Tibial nerve (tissue), 4 donors: ENCODE measurements at places on chromosomes 6 and 20. TPM values are rescaled to one million over a fixed set of nuclear protein-coding genes. Genes with fewer than 3 reads are reported as not detected.

DNA sequence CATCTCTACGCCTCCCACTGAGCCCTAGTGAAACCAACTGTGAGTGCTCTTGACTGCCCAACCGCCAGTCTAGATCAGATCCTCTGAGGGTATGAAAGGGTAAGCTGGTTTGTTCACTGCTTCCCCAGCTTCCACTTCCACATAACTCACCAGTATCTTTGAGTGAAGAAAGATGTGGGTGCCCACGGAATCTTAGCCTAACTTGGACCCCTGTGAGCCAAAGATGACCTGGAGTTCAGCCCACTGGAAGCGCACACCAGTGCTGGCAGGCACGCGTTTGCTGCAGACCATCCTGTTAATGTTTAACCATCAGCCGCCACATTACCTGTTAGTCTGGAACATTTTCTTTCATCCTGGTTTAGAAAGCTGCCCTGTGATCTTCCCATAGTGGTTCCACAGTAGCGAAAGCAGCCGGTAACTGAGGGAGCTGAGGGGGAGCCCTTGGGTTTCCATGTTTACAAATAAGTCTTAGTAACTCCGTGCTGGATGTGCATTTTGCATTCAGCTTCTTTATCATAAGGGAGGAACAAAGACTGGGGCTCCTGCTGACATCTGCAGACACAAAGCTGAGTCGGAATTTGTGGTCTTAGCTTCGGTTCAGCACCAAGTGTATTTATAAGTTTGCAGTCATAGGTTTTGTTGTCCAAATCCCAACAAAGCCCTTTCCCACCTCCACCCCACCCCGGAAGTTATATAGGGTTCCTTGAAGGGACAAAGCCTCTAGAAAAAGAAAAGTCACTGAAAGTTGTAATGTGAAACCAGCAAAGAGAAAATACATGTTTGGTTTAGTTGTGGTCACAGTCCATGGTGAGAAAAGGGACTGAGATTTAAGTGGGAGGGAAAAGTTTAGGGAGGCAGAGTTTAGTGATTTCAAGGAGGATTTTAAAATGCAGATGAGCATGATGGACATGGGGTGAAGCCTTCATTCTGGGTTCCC, 71.0 kb downstream of the SSR1 start:
- DNase-seq: no peak

DNA sequence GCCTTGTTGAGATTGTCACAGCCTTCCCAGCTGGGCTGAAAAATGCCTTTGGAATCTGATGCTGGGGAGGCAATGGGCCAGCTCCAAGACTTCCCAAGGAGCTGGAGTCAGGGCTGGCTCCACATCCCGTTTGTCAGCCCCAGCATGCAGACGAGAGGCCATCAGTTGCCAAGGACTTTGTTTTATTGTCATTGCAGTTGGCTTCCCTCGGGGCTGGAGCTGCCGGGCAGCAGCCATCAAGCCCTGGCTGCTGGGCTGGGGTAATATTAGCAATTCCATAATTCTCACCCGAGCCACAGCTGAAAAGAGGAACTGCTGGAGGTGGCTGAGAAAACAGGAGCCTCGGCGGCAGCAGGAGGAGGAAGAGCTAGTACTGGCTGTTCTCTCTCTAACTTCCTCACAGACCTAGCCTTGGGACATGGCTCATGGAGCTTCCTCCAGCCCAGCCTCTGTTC, 182.5 kb downstream of the CDC5L start:
- no peak for DNase-seq

- DNase-seq: peak; percentile 98
Observed at GRCh38 chr6:139134817-139135577, at the start of gene HECA. Gene HECA, plus strand, starts transcription at chr6:139135080. Its CDS starts 317 bp downstream, at chr6:139135397.

- DNase-seq: no peak
Observed at GRCh38 chr6:26157251-26158075, 70.2 kb downstream of the HFE start.

- DNase-seq: no peak
Observed at GRCh38 chr6:109671733-109672132, 19.3 kb downstream of the AK9 start.

GRCh38 chr6:134546962-134547645, 229.2 kb upstream of the SGK1 start:
- no peak for DNase-seq

DNA sequence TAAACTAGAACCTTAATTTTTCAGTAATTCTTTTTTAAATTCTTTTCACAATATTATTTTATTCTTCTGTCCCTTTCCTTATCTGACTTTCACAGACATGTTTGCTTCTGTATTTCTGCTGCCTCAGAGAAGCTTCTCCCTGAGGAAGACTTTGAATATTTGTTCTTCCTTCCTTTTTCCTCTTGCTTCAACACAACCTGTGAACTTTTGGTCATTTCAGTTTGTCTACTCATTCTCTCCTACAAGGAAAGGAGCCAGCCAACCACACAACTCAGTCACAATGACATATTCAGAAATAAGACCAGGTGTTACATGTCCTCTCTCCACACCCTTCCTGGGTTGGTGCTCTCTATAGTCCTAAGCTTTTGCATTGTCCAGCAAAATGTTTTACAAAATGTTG, 310.4 kb downstream of the TFAP2B start:
- DNase-seq: no peak

DNA sequence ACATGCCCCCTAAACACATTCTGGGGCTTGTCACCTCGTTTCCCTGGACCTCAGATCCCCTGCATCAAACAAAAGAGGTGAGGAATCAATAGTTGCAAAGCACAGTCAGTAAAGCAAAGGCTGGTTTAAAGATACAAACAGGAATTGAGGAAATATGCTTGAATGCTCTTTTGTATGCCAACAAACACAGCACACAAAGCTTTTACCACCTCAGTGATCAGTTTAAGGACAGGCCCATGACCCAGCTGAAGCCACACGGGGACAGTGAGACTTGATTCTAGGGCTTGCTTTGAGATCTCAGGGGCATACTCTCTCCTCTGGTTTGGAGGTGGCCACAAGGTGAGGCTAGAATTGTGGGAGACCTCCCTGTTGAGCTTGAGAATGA, 182.9 kb upstream of the CST7 start:
- DNase-seq: no peak

Gene IMPG1
- not detected for total RNA-seq
